ENCODE measurements at places on chromosomes 5 and 9.

- DNase-seq, result no peak
Observed at GRCh38 chr5:124962111-124962510, 215.7 kb upstream of the ZNF608 start.

GRCh38 chr5:3201941-3202340 is 393.7 kb upstream of the IRX1 start:
- no peak for DNase-seq

GRCh38 chr5:154319736-154320135 is 126.1 kb upstream of the SAP30L start:
- DNase-seq, result no peak

- DNase-seq, result no peak
Observed at GRCh38 chr5:86679529-86679928, 61.8 kb downstream of the COX7C start.

GRCh38 chr5:72185496-72186329 is 78.4 kb downstream of the MAP1B start:
- DNase-seq, result no peak

DNA sequence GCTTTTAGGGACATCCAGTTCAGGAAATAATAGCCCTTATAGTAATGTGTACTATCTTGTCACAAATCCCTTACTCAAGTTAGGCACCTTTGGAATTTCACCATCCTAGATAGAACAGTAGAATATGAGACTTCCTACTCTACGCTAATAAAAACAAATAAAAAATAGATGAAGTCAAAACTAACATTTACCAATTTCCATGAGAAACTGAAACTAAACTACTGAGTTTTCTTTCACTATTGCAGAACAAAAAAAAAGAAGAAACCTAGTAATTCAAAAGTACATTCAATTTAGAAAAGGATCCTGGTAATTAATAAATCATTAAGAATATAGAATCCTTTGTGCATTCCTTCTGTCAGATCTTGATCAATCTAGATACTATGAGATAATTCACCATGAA is 14.0 kb downstream of the STARD4 start:
- no peak for DNase-seq

- DNase-seq, result no peak
Observed at GRCh38 chr5:129341306-129341705, 118.8 kb upstream of the ADAMTS19 start.

DNA sequence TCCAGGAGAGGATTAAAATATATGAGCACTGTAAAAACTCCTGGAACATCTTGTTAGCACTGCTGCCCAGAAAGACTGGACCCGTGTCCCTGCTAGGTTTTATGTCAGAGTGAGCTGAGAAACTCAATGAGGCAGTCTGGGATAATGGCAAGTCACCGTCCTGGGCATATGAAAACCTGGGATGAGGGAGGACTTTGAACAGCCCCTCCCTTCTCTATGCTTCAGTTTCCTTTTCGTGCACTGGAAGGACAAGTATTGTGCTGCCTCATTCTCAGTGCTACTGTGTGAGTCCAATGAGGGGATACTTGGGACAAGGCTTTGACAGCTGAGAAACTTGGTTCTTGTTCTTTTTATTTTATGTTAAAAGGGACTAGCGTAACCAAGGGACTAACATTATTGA is 143.0 kb upstream of the SHB start:
- DNase-seq, result no peak

GRCh38 chr5:65142511-65143011 is 339.2 kb downstream of the ADAMTS6 start:
- DNase-seq, result no peak

DNA sequence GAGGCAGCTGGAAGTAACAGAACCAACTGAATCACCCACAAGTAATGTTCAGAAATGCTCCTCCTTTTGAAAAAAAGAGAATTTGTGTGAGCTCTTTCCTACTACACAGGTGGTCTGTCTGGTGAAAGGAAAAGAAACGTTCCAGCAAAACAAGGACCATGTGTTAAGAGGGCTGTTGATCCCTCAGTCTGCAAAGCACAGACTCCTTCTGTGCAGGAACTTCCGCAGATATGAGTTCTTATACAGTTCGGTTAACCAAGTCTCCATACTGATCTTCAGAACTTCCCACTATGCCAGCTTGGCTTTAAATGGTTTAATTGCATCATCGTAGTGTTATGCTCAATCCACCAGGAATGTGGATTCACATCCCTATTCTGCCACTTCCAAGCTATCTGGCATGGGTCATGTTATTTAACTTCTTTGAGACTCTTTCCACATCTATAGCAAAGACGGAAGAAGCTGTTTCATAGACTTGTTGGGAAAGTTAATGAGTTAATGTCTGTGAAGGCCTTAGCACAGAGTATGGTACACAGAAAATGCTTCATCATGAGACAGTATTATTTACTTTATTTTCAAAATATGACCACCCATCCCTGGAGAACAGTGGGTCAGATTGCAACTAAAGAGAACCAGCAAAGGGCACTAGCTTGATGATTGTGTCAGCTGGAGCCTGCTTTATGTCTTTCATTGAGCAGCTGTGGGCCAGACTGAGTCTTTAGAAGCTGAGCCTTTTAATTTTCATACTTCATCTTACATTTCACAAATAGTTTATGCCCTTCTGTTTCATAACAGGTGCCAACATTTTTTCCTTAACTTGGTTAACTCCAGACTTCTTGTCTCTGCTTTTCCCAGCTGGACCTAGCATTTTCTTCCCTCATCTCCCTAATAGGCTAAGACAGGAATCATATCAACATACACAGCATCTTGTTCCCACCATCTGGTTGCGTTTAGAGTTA is 89.9 kb downstream of the MAMDC2 start:
- no peak for DNase-seq

DNA sequence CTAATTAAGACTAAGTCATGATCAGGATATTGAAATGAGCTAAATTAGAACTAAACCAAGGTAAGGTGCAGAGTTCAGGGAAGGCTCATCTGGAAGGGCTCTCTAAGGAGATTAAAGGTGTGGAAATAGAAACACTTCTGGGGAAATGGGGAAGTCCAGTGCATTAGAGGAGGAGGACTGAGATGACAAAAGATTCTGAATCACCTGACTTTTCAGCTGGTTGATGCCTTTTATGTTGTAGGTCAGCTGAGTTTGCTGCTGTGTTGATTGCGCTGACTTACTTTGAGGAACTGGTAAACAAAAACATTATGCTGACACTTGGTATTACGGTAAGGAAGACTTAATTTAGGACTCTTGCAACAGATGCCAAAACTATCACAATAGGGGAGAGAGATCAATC is 23.8 kb downstream of the IFNA5 start:
- no peak for DNase-seq

- DNase-seq, result no peak
Observed at GRCh38 chr5:139733698-139734538, 61.7 kb upstream of the PSD2 start.

DNA sequence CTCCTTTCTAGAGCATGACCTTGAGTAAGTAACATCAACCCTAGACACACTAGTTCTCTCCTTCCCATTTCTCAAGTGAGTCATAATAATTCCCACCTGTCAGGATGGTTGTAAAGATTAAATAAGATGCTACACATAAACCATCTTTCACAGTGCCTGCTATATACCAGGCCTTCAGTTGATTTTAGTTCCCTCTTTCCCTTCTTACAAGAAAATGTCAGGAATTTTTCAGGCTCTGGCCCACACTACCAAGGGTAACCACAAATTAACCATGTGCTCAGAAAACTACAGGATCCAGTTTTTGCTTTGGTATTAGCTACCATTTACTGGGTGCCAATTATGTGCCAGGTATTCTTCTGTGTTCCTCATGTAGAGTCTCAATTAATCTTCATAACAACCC is 42.7 kb upstream of the RARS1 start:
- no peak for DNase-seq

DNA sequence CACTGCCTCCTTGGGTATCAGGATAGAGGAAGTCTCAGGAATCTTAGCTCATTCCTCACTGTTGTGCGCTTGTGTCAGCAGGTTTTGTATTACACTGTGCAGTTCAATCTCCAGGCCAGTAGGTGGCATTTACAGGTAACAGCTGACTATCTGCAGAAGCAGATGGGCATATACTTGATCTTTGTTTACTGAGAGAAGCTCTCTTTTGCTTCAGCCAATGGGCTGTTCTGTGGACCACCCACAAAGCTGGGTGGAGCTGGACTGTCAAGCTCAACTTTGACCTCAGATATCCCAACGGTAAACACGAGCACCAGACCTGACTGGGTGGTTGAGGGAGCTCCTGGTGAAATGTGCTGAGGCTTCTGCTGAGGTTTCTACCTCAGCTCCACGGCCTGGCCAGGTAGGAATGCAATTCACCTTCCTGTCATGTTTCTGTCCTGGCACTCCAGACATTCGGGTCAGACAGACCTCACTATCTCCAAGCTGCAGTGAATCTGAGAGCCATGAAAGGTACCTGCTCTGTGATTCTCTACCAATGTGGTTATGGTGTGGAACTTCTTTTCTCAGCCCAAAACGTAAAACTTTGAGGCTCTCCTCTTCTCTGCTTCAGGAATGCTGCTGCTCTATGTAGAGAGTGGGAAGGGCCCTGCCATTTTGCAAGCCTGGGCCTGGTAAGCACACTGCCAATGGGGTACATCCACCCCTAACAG is 167.9 kb upstream of the ACTBL2 start:
- DNase-seq, result no peak

GRCh38 chr5:163914910-163915309 is 409.5 kb downstream of the MAT2B start:
- DNase-seq, result no peak

GRCh38 chr9:137589441-137590122 is 730 bp downstream of the ZMYND19 start:
- no peak for DNase-seq

DNA sequence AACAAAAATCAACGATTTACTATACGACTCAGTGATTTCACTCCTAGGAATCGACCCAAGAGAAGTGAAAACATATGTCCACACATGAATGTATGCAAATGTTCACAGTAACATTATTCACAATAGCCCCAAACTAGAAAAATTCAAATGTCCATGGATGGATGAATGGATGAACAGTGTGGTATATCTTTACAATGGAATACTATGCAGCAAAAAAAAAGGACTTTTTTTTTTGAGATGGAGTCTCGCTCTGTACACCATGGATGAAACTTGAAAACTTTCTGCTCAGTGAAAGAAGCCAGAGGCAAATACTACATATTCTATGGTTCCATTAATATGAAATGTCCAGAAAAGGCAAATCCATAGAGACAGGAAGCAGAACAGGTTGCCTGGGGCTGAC is 233.8 kb downstream of the ROR2 start:
- no peak for DNase-seq

DNA sequence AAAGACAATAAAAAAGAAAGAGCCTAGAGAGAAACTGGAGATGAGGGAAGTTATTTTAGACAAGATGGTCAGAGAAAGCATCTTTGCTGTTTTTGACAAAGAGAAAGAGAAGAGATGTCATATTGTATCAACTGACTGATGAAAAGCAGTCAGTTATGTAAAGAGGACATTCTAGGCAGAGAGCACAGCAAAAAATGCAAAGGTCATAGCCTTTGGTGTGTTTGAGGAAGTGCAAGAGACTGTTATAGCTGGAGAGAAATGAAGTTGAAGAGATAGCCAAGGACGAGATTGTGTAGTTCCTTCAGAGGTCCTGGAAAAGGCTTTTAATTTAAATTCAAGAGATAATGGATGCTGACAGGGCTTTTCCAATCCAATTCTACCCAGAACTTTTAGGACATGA is 342.4 kb downstream of the RASEF start:
- no peak for DNase-seq

DNA sequence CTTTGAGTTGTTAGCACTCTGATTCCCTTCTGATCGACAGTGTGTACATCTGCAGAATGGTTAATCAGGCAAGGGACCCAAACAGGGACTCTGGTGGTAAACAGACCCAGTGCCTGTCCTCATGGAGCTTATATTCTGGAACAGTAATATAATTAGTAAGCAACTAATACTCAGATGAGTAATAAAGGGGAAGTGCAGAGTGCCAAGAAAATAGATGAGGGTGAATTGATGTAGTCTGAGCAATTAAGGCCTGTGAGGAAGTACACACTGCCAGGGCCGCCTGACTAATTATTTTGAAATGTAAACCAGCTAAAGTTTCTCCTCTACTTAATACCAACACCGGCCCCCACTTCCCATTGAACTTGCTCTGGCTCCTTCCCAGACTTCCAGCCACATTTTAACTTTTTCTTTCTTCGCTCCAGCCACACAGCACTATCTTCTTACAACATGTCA is 4.2 kb downstream of the DHX29 start:
- no peak for DNase-seq

DNA sequence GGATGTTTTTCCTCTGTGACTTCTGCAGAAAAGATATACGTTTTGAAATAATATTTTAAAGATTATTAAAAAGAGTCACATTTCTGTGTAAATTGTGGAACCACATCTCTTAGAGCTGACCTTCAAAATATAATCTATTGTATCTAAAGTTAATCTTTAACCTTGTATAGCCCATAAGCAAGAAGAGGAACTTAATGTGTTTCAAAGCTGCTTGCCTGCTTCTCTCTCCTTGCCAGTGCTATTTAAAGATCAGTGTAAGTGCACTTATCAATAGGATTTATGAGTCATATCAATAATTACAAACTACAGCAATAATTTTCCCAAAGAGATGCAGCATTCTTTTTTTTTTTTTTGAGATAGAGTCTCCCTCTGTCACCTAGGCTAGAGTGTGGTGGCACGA is 29.4 kb upstream of the GDA start:
- no peak for DNase-seq

DNA sequence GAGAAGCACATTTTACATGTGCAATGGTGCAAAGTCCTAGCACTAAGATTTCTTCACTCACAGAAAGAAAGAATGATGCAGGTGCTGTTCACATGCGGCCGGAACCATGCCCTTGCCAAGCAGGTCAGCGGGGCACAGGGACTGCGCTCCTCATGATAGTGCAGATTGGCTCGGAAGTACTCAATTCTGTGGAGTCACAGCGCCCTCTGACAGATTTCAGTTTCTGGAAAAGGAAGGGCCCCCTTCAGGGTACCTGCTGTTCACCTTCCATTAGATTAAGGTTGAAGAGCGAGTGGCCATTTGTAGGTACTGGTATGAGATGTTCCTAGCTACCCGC is 75.7 kb downstream of the TMC1 start:
- DNase-seq, result no peak

DNA sequence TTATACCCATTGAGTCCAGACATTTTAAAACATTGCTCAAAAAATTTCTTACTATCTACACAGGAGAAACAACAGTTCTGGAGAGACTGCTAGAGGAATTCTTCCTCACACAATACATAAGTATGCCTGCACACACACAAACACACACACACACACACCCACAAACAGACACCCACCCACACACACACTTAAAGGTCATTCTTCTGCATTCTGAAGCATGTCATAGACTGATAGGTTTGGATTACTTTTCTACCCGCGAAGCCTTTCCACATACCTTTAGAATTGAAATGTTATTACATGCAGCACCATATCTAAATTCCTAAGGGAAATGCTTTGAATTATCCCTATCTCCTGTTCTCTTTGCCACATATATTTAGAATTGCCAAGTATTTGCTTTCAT is 80.2 kb downstream of the FAM174A start:
- DNase-seq, result no peak

- DNase-seq, result no peak
Observed at GRCh38 chr5:135822286-135822685, 12.2 kb upstream of the SLC25A48 start.

GRCh38 chr5:73182307-73182706 is 9.3 kb downstream of the TMEM174 start:
- no peak for DNase-seq

All from stimulated activated CD8-positive, alpha-beta memory T cell treated with anti-CD3 and anti-CD28 coated beads, Interleukin-2, amount 100 ng/mL, for 1 hour (primary cell).